ENCODE measurements at places on chromosomes 16 and 17. TPM values are rescaled to one million over a fixed set of nuclear protein-coding genes. Genes with fewer than 3 reads are reported as not detected.

GRCh38 chr16:4972938-4973587 is 14.9 kb downstream of the SEC14L5 start:
- peak; percentile 54 for DNase-seq

GRCh38 chr16:49789616-49790015 is 66.3 kb downstream of the ZNF423 start:
- no peak for DNase-seq

- DNase-seq, result no peak
Observed at GRCh38 chr16:73186752-73187601, 139.0 kb upstream of the ZFHX3 start.

- no peak for DNase-seq
Observed at GRCh38 chr17:39598047-39598481, 9.7 kb downstream of the NEUROD2 start.

DNA sequence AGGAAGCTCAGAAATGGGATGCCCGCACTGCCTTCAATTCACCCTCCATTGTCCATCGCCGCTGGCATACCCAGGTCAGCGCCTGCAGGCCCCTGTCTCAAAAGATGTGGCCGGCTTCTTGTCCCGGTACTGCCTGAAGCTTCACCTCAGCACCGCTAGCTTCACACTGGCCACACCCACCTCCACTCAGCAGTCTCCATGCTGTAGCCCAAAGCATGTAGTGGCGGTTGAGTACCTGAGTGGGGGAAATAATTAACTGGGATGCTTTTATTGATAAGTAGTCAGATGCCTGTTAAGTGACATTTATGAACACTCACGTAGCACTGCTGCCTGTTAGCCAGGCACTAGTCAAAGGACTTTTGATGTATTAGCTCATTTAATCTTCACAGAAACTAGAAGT is 143.2 kb downstream of the RPTOR start:
- DNase-seq, result no peak

- DNase-seq, result no peak
Observed at GRCh38 chr16:52308051-52308450, 238.9 kb downstream of the TOX3 start.

GRCh38 chr17:42193216-42193968 is 902 bp downstream of the GHDC start:
- no peak for DNase-seq

GRCh38 chr16:14300705-14301168 is 229.6 kb downstream of the MRTFB start:
- peak; percentile 49 for DNase-seq

DNA sequence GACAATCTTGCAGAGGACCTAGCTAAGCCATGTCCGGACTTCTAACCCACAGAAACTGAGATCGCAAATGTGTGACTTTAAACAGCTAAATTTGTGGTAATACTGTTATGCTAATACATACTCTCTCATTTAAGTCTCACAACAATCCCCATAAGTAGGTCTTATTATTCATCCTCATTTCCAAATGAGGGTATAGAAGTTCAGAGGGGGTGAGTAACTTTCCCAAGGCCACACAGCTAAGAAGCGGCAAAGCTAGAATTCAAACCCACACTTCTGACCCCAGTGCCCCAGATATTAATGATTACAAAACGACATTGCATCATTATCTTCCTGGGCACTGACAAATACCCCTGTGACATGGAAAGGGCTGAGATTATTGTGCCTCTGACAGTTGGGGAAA is 81.4 kb downstream of the CNGB1 start:
- DNase-seq, result no peak

DNA sequence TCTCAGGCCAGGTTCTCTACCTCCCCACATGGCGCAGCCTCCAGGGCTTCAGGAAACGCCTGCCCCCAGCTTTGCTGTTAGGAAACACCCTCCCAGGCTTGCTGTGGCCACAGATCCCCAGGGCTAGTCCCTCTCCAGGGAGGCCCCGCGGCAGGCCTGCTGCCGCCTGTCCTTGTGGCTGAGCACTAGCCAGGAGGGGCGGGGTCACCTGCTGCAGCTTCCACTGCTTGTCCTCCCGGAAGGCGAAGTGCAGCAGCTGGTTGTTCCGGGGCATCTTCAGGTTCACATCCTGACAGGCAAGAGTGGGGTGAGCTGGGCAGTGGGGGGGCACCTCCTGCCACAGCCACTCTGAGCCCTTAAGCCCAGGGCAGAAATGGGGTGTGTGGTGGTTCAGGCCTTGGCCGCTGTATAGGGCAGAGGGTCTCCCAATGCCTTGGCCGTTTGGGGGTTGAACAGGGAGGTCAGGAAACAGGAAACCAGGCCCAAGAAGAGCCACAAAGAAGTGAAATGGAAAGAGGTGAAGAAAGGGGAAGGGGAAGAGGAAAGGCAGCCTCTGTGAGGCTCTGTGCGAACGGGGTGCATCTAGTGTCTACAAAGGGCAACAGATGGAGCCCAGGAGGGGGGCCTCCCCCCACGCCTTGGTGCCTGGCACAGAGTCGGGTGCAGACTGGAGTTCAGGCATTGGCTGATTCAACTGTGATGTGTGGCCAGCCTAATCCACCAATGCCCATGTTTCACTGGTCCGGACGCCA is 2.0 kb downstream of the ROGDI start:
- no peak for DNase-seq

DNA sequence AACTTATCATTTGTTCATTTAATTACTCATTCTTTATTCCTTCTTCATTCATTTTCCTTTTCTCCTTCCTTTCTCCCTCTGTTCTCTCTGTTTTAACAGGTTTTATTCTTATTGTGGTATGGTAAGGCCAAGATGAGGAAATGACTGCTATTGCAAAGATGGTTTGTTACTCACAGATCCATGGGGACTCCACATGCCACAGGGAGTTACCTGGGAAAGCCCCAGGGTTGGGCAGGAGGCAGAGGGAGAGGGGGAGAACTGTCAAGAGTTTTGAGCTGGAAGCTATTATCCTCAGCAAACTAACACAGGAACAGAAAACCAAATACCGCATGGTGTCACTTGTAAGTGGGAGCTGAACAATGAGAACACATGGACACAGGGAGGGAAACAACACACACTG is 453.3 kb downstream of the WWOX start:
- no peak for DNase-seq

DNA sequence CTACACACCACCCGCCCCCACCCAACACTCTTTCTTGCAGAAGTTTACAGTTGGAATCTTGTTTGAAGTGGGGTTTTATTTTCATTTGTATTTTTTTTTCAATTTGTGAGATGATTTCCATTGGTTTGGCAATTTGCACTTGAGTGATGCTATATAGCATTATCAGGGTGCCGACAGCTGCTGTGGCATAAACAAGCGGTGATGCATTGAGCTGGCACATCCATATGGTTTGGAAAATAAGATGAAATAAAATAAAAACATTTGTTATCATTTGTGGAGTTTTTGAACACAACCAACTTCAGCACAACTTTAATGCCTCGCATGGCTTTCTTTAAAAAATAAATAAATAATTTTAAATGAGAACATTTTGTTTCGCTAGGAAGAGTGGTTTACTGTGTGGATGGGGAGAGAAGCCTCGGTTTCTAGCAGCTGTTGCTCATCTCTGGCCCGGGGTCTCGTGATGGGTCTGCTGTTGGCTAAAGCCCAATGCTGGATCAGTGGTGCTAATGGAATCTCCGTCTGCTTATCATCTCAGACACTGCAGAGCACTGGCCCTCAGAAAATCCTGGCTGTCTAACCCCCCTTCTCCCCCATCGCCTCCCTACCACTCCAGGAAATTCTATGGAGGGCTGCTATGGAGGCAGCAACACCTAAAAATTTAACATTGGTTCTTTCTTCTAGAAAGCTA is 192.3 kb upstream of the MAF start:
- DNase-seq, result no peak

DNA sequence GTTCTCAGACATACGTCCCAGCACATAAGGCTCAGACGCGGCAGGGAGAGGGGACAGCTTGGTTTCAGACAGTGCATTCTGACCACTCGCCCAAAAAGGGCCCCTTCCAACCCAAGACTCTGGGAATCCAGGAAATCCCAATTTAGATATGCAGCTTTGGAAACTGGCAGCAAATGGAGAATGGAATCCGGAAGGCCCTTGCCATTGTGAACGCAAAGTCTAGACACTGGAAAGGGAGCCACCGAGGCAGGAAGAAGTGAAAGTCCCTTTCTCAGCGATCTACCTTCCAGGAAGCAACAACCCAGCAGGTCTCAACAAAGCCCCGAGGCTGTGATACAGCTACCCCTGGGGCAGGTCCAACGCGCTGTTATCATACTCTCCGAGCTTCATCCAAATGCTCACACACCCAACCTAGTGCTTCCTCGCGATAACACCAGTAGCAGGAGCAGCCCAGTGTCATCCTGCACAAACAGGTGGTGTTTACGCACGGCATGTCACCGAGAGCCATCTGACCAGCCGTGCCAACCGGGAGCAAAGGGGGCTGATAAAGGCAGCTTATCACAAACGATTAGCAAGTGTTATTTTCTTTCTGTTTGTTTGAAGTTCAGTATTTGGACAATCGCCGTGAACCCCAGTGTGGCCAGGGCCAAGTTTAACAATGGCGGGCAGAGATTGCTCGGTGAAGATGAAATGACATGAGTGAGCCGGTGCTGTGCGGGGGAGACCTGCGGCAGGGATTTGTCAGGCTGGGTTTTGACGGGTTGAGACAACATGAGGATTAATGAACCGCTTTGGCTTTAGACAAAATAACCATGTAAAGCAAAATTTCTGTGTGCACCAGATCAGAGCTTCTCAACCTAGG is 240.6 kb downstream of the FOXL1 start:
- no peak for DNase-seq

GRCh38 chr16:85054948-85055492 is 27.4 kb downstream of the KIAA0513 start:
- no peak for DNase-seq

DNA sequence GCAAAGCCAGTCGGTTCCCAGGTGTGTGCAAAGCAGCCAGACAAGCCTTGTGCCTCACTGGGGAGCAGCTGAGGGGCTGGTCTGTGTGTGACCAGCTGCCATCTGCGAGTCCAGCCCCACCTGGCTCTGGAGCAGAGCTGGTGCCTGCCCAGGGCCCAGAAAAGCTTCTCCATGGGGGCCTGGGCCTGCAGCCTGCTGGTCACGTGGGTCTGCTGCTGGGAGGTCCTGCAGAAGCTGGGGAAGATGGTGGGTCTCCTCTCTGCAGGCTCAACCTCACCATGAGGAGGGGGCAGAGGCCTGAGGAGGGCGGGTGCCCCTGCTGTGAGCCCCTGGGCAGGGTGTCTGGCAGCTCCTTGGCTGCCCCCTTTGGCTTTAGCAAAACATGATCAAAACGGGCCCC is 71.9 kb downstream of the ENGASE start:
- no peak for DNase-seq

DNA sequence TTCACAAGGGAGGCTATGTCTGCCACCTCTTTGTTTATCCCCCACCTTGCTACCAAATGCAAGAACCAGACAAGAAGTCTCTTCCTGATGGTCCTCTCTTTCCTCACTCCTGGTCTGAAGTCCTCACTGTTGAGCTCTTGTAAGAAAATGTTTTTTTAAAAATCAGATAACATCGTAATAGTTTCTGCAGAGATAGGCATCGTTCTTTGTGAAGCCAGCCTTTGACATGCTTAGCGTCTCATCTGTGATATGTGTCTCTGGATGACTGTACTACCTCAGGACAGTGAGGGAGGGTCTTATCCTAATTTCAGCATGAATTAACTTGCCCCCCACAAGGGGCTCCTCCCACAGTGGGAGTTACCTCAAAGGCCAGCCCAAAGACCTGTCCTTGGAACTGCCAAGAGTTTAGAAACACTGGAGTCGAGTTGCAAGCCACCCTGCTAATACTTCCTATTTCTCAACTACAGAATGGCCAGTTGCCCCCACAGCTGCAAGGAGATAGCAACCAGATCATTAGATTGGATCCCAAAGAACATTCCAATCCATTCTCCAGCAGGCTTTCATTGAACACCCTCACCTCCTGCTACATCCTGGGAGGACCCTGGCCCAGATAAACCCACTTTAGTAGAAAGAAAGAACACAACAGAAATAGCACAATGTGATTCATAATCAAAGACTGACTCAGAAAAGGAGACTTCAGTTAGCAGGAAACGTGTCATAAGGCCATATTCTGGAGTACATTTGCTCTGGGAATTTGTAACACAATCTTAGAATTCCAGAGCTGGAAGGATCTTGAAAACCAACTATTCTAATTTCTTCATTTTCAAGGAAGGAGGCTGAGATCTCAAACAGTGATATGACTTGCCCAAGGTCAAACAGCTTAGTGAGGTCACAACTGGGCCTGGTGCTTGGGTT is 151.0 kb downstream of the IRX3 start:
- DNase-seq, result no peak

- DNase-seq, result no peak
Observed at GRCh38 chr16:73018821-73019456, 29.0 kb downstream of the ZFHX3 start.

DNA sequence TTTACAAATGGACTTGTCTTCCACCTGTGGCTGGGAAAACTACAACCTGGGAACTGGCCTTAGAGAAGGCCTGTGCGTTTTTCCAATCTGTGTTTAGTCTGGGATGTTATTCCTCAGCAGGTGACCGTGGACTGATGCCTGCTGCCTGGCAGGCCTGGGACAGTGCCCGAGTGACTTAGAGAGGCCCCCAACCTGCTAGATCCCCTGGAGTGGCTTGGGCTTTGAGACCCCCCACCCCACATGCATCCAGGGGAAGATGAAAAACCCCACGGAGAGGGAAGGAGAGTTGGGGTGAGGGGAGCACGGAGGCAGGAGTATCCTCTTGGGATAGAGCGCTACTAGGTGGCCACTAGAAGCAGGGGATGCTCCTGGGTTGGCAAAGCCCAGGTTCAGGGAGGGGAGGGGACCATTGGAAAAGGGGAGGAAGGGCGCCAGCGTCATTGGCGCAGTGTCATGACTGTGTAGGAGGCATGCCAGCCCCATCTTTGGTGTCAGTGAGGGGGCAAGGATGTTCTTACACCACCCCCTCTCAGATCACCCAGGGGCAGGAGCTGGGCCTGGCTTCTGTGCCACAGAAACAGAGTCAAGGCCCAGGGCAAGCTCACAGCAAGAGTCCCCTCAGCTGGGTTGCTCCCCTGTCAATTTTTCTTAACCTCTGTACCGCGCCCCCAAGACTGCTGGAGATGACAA is 54.1 kb downstream of the MEAK7 start:
- DNase-seq, result no peak

GRCh38 chr17:79062691-79063090 is 11.9 kb upstream of the ENGASE start:
- DNase-seq, result no peak

PRAC2 gene
- total RNA-seq, result not detected

GPRC5C gene
- not detected for total RNA-seq

CACNB1 gene
- 21.0 TPM for total RNA-seq

TAT gene
- total RNA-seq, result not detected

DHX58 gene
- total RNA-seq, result 65.8 TPM

HSD3B7 gene
- total RNA-seq, result 9.7 TPM

ITGB3 gene
- total RNA-seq, result 0.93 TPM

SLC16A11 gene
- 1.3 TPM for total RNA-seq

FBXW10 gene
- not detected for total RNA-seq
